ENCODE measurements at places on chromosomes 11 and 22. TPM values are rescaled to one million over a fixed set of nuclear protein-coding genes. Genes with fewer than 3 reads are reported as not detected.

OR52E5 gene
- total RNA-seq = not detected

TRIM29 gene
- 0.49 TPM for total RNA-seq

C11orf91 gene
- not detected for total RNA-seq

TSGA10IP gene
- not detected for total RNA-seq

CCDC82 gene
- 10.5 TPM for total RNA-seq

NXPE4 gene
- not detected for total RNA-seq

TRPM5 gene
- total RNA-seq = not detected

OR52E2 gene
- total RNA-seq = not detected

ST14 gene
- total RNA-seq = 0.30 TPM

CALCB gene
- total RNA-seq = not detected

SEC14L6 gene
- total RNA-seq = not detected

NOX4 gene
- total RNA-seq = not detected

OR5A1 gene
- total RNA-seq = not detected

C22orf23 gene
- total RNA-seq = 0.05 TPM

OR8G5 gene
- total RNA-seq = not detected

CARD10 gene
- 8.3 TPM for total RNA-seq

NTM gene
- total RNA-seq = 0.96 TPM

CHADL gene
- not detected for total RNA-seq

SLC29A2 gene
- 6.1 TPM for total RNA-seq

OR51A2 gene
- not detected for total RNA-seq

BBOX1 gene
- total RNA-seq = not detected

UBE2L3 gene
- total RNA-seq = 94.3 TPM

JAM3 gene
- total RNA-seq = 6.1 TPM

RAG1 gene
- total RNA-seq = 0.52 TPM

FXYD2 gene
- not detected for total RNA-seq

SLCO2B1 gene
- total RNA-seq = 0.74 TPM

OOSP3 gene
- total RNA-seq = not detected
